ENCODE measurements at places on chromosomes 7 and 10.

GRCh38 chr10:5594271-5595049 lies 69.7 kb downstream of the CALML3 start:
- no peak for DNase-seq

DNA sequence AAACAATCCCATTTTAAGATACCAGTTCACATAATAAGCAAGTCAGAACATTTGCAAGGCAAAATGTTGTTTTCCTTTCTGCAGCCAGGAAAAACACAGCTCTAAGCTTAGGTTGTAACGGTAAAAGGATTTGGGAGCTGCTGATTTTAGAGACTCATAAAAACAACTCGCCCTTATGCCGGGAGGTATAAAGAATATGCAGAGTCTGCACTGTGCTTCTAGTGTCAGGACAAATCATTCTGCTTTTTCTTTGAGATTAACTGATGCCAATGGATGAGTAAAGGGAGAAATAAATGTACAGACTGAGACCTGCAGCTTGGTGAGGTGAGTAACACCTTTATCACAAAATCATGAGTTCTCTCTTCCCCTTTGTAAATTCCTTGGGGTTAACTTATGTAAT lies 2.0 kb upstream of the SFR1 start:
- DNase-seq: peak; percentile 16

DNA sequence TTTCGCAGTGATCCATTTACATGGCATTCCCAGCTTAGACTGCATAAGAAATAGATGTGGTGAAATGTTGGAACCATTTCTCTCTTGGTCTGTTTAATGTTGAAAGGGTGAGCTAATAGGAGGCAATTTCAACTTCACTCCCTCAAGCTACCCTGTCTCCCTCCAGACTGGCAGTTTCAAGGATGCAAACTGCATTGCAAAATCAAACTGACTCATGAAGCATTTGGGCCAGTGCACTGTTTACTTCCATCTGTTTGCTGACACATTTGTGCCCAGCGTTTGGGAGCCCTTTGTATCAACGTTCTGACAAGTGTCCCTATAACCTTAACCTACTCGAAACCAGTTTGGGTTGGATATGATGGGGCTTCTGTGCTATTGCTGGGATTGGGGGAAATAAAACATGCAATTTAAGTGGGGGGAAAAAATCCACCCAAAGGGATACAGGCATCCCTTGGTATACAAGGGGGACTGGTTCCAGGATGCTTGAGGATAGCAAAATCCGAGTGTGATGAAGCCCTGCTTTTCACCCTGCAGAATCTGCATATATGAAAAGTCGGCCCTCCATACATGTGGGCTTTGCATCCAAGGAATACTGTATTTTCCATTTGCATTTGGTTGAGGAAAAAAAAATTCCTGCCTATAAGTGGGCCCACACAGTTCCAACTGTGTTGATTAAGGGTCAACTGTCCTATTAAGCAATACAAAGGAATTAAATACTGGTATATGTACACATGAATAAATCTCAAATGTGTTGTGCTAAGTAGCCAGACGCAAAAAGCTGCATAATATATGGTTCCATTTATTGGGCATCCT lies 15.6 kb downstream of the RHEB start:
- DNase-seq: no peak

DNA sequence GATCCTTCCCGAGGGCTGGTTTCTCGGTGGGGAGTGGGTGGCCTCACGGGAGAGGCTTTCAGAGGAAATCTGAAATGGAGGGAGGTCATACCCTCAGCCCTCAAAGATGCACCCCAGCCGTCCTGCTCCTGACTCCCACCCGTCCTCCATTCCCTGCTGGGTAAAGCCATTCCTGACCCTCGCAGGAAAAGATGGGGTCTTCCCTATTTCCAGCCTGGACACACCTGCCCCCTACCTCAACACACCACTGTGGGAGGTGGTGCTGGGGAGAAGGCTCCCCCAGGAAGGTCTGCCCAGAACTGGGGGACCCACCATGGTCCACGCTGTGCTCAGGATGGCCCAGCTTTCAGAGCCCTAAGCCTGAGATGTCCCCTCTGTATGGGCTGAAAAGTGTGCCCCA lies 86.9 kb downstream of the CHST15 start:
- DNase-seq: no peak

DNA sequence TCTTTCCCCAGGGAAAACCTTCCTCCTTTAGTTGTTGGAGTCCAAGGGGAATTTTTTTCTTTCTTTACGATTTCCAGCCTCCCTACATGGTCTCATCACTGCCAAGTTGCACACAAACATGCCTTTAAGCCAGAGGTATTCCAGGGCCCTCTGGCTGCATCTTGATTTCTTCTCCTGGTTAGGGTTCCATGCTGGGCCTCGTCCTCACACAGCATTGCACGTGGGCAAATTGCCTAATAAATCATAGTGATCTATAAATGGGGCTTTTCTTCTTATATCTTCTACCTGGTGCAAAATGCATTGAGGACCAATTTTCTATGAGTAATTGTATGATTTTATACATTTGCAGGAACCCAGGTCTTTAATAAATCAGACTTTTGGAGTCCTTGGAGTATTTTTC lies 284.2 kb downstream of the C7orf25 start:
- DNase-seq: no peak

GRCh38 chr7:105837765-105838626 lies 38.4 kb downstream of the ATXN7L1 start:
- no peak for DNase-seq

- peak; percentile 73 for DNase-seq
These were observed 203.5 kb downstream of the RNLS start for GRCh38 chr10:88379575-88379974.

- no peak for DNase-seq
These were observed 85.9 kb upstream of the AGBL3 start for GRCh38 chr7:134900166-134900982.

DNA sequence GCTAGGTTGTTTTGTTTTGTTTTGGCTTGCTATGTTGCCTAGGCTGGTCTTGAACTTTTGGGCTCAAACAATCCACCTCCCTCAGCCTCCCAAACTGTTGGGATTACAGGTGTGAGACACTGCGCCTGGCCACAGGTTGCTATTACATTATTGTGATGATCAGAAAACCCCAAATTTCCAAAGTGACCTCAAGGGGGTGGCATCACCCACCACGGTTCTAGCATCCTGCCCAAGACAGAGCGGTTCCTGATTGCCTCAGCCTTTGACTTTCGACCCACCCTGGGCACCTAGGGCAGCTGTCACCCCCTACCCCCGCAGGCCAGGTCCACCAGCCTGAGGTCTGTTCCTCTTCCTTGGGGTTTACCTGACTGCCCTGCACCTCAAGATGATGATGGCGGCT lies 28.4 kb downstream of the SBDS start:
- DNase-seq: no peak

- no peak for DNase-seq
These were observed 36.9 kb downstream of the NET1 start for GRCh38 chr10:5449227-5449626.

DNA sequence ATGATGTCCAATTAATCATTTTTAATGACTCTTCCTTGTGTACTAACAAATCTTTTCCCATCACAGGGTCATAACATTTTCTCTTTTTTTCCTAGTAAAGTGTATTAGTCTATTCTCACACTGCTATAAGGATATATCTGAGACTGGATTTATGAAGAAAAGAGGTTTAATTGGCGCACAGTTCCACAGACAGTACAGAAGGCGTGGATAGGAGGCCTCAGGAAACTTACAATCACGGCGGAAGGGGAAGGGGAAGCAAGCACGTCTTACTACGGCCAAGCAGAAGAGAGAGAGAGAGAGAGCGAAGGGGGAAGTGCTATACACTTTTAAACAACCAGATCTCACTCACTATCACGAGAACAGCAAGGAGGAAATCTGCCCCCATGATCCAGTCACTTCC lies 359.4 kb upstream of the NFE2L3 start:
- no peak for DNase-seq

GRCh38 chr10:62188021-62188616 lies 80.5 kb downstream of the RTKN2 start:
- DNase-seq: no peak

- no peak for DNase-seq
These were observed 57.0 kb downstream of the UNCX start for GRCh38 chr7:1289666-1290025.

- DNase-seq: no peak
These were observed 106.7 kb downstream of the ITGB1 start for GRCh38 chr10:32851301-32851700.

GRCh38 chr7:47940088-47941013 lies 7.9 kb downstream of the PKD1L1 start:
- DNase-seq: peak; percentile 63

GRCh38 chr7:31962246-31962645 lies 108.0 kb downstream of the PDE1C start:
- DNase-seq: no peak

- DNase-seq: peak; percentile 47
These were observed 25.9 kb downstream of the ABRAXAS2 start for GRCh38 chr10:124827474-124827873.

- DNase-seq: peak; percentile 39
These were observed 64.0 kb downstream of the RASGEF1A start for GRCh38 chr10:43202657-43203447.

DNA sequence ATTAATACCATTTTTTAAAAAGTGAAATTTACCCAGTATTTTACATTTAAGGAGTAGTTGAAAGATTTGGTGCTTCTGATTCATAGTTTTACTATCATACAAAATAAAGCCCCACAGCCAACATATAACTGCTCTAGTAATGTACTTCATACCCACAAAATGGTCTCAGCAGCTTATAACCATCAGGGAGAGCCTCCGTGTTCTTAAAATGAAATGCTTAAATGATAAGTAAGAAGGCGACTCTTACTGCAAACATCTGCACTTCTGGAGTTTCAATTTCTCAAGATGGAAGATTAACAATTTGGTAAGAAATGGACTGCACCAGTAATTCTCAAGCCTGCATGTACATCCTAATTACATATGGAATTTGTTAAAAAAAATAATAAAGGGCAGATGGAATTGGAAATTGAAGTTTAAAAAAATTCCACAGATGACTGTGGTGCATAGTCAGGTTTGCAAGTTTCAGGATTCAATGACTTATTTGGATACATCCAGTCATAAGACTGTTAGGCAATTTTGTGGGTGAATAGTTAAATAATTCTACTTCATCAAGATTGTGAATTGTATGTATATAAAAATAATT lies 461.0 kb downstream of the KIF20B start:
- peak; percentile 67 for DNase-seq

DNA sequence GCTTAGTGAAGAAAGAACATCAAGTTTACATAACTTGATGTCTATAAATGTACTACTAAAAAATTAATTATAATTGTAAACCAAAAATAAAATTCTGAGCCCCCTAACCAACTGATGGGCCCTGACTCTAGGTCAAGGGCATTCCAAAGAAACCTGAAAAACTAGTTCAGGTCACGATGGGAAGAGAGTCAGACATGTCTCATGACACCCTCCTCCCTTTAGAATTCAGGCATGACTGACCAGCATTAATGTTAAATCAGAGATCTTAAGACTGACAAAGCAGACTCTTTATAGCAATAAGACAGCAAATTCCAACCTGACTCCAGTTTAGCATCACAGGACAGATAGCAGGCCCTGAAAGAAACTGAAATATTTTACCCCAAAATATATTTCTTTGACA lies 21.6 kb upstream of the OTUD1 start:
- no peak for DNase-seq

GRCh38 chr7:134024739-134025138 lies 102.4 kb upstream of the LRGUK start:
- DNase-seq: no peak

DNA sequence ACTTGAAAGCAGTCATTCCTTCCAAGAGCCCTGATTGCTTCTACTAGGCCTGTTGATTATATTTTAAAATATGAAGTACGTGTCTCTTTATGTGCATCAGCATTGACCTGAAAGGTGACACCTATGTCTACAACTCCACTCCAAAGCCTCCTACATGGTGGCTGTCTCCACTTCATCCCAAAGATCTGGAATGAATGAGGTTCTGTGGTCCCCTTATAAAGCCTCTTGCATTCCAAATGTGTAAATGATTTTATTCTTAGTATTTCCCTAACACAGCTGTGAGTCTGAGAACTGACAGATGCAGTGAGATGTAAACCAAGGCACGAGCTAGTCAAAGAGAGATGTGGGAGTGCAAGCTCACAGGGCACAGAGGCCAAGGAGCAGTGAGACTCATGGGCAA lies 176.0 kb upstream of the SVIL start:
- no peak for DNase-seq

- no peak for DNase-seq
These were observed 51.8 kb downstream of the LRMDA start for GRCh38 chr10:75483188-75483587.

GRCh38 chr7:147394329-147394728 lies 1196.2 kb upstream of the C7orf33 start:
- DNase-seq: no peak

DNA sequence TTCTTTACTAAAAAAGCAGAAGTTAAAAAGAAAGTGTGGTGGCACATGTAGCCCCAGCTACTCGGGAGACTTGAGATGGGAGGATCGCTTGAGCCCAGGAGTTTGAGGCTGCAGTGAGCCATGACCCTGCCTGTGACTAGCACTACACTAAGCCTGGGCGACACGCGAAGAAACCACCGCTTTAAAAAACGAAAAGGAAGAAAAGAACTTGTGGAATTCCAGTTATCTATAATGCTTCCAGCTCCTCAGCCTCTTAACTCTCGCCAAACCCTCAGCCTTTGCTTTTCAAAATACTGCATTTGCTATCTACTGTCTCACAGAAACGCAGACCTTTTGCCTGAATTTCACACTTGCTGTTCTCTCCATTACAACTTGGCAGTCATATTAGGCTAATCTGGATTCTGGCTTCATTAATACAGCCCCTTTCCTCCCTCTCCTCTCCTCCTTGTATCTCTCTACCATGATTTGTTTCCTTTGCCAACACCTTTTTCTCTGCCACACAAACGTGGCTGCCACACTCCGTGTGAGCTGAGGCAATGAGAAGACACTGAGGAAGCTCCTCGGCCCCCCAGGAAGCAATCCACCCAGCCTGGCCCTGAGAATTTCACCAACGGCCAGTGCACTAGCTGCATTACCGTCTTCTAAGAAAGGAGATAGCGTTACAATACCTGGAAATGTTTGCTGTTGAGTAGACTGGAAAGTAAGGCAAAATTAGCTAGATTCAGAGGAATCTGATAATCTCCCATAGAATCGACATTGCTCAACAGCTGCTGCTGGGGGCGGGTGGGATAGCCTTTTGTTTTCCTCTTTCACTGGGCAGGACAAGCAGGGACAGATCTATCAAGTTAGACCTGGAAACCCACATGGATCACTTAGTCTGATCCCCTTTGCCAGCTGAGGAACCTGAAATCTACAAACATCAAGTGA lies 37.2 kb downstream of the CALML5 start:
- peak; percentile 61 for DNase-seq

Measured in cardiac muscle cell (in vitro differentiated cells and primary cell).